Fibroblast of pulmonary artery (primary cell): ENCODE measurements at places on chromosomes 6 and 20.
A peak's percentile ranks its signal among the peaks of the same experiment; 100 is the strongest.

GRCh38 chr20:609371-609964 lies 641 bp downstream of the TCF15 start:
- DNase-seq, result no peak

DNA sequence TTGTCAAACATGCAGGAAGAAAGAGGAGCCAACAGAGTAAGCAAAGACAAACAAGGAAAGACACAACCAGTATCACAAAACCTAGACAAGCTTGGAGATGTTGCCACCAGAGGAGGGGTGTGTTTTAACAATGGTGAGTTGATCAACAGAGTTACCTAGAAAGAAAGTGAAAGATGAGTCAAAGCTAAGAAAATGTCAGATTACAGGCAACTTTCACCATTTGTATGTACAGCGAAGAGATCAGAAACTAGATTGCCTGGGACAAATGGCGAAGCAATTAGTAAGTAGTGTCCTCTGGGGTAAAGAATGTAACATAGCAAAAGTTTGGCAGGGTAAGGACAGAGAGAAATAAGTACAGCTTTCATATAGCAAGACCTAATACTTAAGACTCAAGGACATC lies 51.6 kb upstream of the POU3F2 start:
- no peak for DNase-seq

DNA sequence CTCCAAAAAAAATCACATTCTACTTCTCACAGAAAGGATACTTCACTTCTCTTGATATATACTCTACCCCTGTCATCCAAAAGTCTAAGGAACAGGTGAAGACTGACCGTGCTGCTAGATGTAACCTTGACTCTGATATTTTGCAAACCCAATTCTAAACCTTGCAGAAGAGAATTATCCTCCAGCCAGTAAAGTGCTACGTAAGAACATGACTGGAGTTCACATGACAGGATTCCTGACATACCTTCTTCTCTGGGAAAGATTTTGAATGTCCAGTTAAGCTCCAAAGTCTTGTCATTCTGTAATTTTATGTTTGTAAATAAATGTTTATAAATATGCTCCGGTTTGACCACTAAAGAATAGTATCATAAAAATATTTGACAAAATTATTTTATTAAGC lies 35.8 kb downstream of the BTBD9 start:
- DNase-seq, result peak; percentile 50

DNA sequence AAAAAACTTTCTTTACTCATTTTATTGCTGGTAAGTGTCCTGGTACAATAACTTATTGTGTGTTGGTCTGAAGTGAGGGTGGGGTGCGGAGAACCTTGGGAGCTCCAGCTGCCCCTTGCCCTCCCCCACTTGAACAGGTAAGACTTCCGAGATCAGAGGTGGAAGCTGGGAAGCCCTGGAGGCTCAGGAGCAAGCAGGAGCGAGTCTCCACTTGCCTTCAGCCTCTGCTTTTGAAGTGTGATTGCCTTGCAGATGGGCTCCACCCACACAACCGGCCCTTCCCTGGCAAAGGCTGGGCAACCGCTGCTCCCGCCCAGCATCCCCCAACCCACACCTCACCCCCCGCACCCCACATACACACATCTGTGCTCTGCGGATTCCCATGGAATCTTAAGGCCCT lies 179.6 kb downstream of the TFAP2C start:
- no peak for DNase-seq

- DNase-seq, result peak; percentile 74
Measured at GRCh38 chr20:23205611-23206041, 119.5 kb upstream of the CD93 start.

- DNase-seq, result no peak
Measured at GRCh38 chr20:32959351-32960221, 44.6 kb downstream of the SUN5 start.

- peak; percentile 70 for DNase-seq
Measured at GRCh38 chr6:34543421-34543820, 12.7 kb downstream of the SPDEF start.

- DNase-seq, result no peak
Measured at GRCh38 chr6:10578723-10579122, 57.6 kb downstream of the GCNT2 start.

DNA sequence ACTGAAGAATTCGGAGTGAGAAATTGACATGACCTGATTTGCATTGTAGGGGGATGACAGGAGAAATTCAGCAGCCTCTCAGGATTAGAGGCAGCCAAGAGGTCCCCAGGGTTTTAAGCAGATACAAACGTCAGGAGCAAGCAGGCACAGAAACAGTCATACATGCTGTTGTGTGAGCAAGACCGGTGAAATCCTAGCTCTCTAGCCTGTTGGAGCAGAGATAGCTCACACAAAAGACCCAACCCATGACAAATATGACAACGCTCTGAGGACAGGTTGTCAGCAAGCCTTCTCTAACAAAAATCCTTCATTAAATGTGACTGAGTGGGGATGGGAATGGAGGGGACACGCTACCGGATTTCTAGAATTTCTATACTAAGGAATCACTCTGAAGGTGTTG lies 23.0 kb upstream of the AKAP12 start:
- DNase-seq, result no peak

DNA sequence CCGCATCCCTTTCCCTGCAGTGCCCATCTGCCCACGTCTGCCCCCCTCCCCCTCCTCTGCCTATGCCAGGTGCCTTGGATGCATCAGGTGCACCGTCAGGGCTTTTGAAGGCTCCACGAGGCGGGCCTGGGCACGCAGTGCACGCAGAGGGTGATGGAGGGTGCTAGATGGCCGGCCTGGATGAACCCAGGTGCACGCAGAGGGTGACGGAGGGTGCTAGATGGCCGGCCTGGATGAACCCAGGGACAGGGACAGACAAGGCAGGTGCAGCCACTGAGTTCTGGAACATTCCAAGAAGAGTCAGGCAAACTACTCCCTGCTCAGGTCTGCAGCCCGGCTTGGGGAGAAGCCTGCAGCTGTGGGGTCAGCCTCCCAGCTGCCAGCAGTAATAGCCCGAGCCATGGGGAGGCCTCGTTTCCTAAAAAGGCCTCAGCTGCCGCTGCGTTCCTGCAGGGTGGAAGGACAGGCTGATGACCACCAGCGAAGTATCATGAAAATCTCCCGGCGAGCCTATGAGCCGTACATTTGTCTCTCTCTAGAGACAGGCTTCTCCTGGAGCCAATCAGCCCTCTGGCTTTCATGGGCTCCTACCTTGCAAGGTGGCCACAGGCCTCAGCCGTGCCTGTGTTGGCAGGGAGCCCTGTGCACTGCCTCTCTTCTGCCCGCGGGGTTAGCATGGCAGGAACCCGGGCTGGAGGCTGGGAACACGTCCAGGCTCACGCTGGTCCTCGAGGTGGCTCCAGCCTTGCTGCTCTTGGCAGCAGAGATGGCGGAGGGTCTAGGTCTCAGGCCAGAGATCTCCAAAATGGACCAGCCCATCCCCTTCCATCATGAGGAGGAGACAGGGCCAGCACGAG lies 29.6 kb downstream of the NTSR1 start:
- no peak for DNase-seq

DNA sequence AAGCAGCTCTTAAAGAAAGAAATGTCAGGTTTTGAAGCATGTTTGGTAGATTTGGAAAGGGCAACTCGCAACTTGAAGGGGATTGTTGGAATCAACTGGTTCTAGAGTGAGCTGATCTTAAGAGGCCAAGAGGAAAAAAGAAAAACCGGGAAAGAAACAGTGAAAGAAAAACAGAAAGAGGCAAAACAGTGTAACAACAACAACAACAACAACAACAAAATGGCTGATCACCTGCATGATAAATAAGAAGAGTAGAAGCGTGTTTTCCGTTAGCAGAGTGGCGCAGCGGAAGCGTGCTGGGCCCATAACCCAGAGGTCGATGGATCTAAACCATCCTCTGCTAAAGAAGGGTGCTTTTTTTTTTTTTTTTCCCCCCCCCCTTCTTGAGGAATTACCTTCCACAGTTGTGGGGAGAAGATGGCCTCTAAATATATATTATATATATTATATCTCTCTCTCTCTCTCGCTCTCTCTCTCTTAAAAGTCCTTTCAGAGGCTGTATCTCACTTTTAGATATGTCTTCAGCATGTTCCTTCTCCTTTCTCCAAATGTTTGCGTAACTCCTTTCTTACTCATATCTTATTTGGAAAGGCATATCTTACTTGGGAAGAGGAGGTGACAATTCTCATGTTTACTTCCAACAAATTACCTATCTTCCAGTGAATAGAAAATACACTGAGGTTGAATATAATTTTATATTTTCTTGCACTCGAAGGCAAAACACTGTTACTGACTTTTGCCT lies 134.4 kb downstream of the OR2B2 start:
- no peak for DNase-seq

DNA sequence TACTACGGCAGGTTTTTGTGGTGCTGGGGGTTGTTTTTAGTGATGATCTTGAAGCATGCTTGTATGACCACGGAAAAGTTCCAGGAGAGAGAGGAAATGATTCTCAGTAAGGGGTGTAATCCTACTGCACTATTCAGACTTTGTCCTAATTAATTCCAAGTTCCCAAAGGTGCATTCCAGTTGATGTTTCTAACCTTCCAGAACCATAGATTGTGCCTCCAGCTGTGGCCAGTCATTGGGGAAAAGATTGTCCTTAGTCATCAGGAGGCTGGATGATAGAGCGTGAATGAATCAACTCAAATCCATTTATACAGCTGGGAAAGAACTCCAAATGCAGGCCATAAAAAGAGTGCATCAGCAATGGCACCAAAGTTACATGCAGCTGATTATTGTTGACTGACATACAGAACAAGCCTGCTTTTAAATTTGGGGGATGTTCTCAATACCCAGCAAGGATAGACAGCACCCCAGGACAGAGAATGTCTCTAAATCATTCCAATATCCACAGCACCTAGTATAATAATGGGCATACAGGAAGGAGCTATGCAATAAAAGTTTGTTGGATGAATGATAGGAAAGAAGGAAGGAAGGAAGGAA lies 27.8 kb upstream of the PKHD1 start:
- no peak for DNase-seq

DNA sequence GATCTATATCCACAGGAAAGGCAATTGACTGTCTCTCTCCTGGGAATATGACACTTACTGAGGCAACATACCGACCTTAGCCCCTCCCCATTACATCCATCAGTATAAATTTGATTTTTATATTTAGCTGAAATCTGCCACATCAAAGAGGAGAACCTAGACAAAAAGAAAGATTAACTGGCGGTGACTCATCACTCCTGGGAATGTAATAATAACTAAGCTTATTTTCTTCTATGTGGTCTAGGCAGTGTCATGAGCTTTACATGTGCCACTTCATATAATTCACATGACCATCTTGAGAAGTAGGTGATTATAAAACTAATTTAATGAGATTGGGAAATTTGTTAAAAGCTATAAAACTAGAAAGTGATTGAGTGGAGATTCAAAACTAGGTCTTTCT lies 520.0 kb upstream of the HS3ST5 start:
- no peak for DNase-seq

GRCh38 chr20:18805881-18806280 lies 7.7 kb upstream of the SCP2D1 start:
- no peak for DNase-seq

- DNase-seq, result peak; percentile 40
Measured at GRCh38 chr6:121670511-121670910, 235.1 kb downstream of the GJA1 start.

GRCh38 chr6:143525356-143525755 lies 13.8 kb upstream of the FUCA2 start:
- no peak for DNase-seq

DNA sequence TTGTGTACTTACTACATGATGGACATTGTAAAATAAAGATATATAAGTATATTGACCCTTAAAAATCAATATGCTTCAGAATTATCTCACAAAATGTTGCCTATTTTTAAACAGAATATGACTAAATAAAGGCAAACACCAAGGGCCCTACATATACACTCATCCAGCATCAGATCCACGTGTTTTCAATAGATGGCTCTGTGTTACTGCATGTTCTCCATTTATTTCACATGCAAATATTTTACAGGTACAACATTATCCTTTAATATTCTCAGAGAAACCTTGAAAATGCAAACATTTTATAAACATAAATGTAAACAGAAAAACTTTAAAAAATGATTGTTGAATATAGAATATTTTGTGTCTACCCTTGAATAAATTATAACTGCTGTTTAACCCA lies 2.9 kb upstream of the KHDRBS2 start:
- DNase-seq, result no peak

DNA sequence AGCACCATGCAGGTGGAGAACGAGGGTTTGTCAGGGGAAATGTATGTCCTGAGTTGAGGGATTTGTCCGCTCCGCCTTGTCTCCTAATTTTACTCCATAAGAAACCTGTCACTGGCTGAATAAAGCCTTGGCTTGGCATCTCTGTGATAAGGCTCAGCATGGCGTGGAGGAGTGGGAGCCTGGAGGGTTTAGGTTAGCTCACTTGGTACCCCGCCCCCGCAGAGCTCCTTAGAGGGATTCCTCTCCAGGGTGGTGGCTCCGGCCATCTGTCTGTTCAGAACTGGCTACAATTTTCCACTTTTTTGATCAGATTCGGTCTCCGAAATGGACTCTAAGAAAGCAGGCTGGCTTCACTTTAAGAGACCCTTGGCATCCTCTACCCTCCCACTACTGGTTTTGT lies 192.2 kb upstream of the SYNDIG1 start:
- no peak for DNase-seq

GRCh38 chr20:62241506-62241905 lies 3.2 kb downstream of the OSBPL2 start:
- no peak for DNase-seq

GRCh38 chr6:39822846-39823815 lies 31.0 kb downstream of the DAAM2 start:
- DNase-seq, result no peak
